CD4-positive, CD25-positive, alpha-beta regulatory T cell (primary cell): ENCODE measurements at places on chromosomes 13 and 19. TPM values are rescaled to one million over a fixed set of nuclear protein-coding genes. Genes with fewer than 3 reads are reported as not detected.
A peak's percentile ranks its signal among the peaks of the same experiment; 100 is the strongest.

DNA sequence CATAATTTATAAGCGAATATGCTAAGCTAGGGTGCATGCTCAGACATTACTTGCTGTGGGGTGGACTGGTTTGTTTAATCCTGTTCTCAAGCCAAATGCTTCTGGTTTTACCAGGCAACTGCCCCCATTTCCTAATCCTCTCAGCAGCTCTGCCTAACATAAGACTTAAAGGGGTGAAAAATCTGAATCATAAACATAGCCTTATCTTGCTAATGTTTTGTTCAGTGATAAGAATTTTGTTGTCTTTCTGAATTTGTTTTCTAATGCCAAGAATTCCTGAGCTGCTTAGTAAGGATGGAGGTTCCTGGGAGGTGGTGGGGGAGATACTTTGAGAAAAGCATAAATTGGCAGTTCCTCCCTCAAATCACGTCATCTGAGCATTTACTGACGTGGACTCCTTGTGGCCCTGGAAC lies 42.7 kb downstream of the ING1 start:
- no peak for DNase-seq

- DNase-seq = peak; percentile 30
Observed at GRCh38 chr19:6718741-6719539, 1.5 kb downstream of the C3 start.

GRCh38 chr13:79681069-79681468 lies 200.1 kb downstream of the NDFIP2 start:
- no peak for DNase-seq

DNA sequence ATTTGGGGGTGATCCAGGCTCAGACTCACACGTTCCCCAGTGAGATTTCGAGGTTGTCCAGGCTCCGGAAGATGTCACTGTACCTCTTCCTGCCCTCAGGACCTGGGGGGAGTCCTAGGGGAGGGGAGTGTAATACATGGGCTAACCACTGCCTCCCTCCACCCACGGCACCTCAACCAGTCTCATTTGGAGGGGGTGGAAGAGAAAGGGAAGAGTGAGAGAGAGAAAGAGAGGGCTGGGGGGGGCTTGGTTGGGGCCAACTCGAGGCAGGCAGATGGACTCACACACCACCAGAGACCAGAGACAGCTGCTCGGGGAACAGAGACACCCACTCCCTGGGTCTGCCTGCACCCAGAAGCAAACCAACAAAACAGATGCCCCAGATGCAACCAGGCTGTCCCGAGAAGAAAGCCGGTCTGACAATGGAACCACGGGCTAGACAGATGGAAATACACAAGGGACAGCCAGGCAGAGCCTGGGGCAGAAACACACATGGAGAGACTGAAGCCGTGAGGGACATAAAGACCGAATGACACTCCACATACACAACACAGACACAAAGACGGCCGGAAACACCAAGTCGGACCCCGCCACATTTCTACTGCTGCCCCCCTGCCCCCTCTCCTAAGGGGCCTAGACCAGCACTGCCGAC lies 825 bp downstream of the GMIP start:
- peak; percentile 70 for DNase-seq

- peak; percentile 4 for DNase-seq
Observed at GRCh38 chr13:29472332-29472961, 123.0 kb downstream of the SLC7A1 start.

GRCh38 chr13:36981156-36981743 lies 17.9 kb downstream of the ALG5 start:
- peak; percentile 56 for DNase-seq

GRCh38 chr13:98307463-98308085 lies 130.5 kb upstream of the RNF113B start:
- DNase-seq = no peak

DNA sequence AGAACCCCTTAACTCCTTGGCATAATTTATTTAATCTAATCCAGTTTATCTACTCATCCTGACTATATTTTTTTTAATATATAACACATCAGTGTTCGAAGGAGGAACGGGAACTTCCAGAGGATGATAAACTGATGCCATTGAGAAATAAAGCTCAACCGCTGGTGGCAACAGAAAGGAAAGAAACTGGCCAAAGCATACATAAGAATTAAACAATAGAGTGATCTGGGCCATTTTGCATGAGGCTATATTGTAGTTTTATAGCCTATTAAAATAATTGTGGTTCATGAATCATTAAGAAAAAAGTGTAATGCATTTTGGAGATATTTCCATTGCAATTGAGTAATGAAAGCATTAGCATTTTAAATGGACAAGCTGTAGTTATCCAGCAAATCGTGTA lies 94.2 kb downstream of the FRY start:
- no peak for DNase-seq

GRCh38 chr19:19719798-19720197 lies 13.1 kb downstream of the ZNF14 start:
- peak; percentile 43 for DNase-seq

DNA sequence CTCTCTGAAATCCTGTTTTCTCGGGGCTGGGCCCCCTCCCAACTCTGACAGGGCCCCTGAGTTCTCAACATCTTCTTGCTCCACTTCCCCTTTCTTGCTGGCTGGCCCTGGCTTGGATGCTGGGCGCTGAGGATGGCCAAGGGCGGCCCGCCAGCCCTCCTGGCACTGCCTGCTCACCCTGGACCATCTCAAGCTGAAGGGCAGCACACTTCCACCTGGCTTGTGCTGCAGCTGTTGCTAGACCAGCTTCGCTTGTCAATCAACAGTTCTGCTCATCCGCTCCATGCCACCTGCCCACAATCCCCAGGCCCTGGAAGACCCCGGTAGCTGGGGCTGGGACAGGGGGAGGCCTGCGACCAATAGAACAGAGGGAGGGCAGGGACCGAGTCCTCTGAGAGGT lies 6.9 kb upstream of the GMIP start:
- no peak for DNase-seq

GRCh38 chr19:12754465-12755196 lies 3.0 kb downstream of the BEST2 start:
- DNase-seq = no peak

KLHL1 gene
- polyA plus RNA-seq = not detected

ZNF486 gene
- 3.4 TPM for polyA plus RNA-seq

SYCN gene
- not detected for polyA plus RNA-seq

ZNF44 gene
- polyA plus RNA-seq = 24.9 TPM
